ENCODE measurements at places on chromosomes 16 and 17.

DNA sequence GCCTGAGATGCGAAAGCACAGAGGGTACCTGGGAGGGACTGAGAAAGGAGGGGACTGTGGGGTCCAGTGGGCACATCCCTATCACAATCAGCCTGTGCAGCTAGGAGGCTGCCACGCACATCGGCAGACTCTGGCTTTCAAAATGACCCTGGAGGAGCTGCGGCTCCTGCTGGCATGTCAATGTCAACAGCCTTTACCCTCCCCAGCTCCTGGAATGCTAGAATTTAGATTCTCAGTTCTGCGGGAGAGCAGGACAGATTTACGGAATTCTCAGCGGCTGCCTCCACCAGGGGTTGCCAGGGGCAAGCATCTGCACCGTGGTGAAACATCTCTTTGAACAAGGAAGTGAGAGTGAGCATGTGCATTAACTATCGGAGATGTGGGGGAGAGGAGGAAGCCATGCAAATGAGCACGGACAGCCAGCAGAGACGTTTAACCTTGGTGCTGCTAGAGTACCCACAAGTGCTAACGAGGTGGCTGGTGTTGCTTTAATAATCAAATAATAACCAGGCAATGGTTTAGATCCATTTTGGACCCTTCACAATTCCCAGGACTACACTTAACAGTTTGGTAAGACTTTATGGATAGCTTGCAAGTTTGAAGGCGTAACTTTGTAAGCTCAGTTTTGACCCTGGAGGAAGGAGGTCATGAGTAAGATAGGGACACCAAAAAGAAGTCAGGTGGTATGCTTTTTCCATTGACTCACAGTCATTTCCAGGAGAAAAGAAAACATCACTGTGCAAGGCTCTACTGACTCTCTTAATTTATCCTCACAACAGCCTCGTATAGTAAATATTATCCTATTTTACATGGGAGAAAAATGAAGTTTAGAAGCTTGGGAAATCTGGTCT is 54.1 kb downstream of the XYLT1 start:
- peak; percentile 27 for DNase-seq

DNA sequence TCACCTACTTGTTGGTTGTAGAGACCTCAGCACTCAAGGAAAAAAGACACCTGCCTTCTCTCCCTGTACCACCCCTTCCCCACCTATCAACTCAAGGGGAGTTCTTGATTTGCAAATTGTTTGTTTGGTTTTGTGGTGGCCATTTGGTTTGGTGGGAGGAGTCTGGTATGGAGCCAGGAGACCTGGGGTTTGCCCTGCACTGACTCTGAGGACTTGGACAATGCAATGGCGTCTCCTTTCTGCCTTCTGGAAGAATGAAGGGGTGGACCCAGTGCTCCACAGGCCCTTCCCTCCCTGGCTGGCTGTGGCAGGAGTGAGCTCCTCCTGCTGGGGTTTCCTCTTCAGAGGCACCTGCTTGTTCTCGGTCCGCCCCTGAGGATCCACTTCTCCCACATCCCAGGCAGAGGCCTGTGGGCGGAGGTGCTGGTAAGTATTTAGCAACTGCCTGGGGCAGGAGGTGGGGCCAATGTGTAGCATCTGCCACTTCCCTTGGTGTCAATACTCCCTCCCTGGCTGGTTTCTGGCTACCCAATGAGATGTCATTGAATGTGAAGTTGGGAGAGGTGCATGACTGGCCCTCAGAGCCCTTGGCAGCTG is 164.5 kb downstream of the NTN1 start:
- no peak for DNase-seq

GRCh38 chr16:68335175-68335574 is 24.4 kb downstream of the PRMT7 start:
- DNase-seq, result no peak

GRCh38 chr16:28596840-28597691 is at the start of gene SULT1A2:
Gene SULT1A2, minus strand, starts transcription at chr16:28597050. Its CDS starts 1,120 bp downstream, at chr16:28595930.
- DNase-seq, result peak; percentile 84

DNA sequence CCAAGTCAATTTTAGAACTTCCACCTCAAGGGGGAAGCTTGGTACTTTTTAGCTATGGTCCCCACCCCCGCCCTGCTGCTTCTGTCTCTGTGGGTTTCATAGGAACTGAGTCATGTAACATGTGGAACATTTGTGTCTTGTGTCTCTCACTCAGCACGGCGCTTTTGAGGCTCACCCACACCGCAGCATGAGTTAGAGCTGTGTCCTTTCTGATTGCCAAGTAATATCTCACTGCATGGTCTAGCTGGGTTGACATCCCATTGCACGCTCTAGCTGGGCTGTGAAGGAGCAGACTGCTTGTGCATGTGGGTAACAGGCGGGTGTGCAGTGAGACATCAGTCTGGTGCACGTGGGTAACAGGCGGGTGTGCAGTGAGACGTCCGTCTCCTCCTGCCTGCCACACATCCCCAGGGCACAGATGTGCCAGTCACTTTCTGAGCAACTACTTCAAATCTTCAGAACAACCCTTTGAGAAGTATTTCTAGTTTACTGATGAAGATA is 26.4 kb upstream of the SLC7A5 start:
- no peak for DNase-seq

- DNase-seq, result peak; percentile 86
These were observed 342.2 kb upstream of the TNRC6C start for GRCh38 chr17:77616254-77616731.
